A549 treated with RU486 at 1 μM for 4 hours (cell line): ENCODE measurements at places on chromosomes 1 and 21. TPM values are rescaled to one million over a fixed set of nuclear protein-coding genes. Genes with fewer than 3 reads are reported as not detected.

TMEM125 gene
- total RNA-seq, result not detected in 5 replicates

CNKSR1 gene
- 0.13 to 0.35 TPM (median 0.30 TPM) in 5 replicates for total RNA-seq

TNNI3K gene
- not detected in 5 replicates for total RNA-seq

C1QA gene
- total RNA-seq, result not detected in 5 replicates
